SJCRH30 (cell line): ENCODE measurements at places on chromosomes 11 and 22. TPM values are rescaled to one million over a fixed set of nuclear protein-coding genes. Genes with fewer than 3 reads are reported as not detected.

DNA sequence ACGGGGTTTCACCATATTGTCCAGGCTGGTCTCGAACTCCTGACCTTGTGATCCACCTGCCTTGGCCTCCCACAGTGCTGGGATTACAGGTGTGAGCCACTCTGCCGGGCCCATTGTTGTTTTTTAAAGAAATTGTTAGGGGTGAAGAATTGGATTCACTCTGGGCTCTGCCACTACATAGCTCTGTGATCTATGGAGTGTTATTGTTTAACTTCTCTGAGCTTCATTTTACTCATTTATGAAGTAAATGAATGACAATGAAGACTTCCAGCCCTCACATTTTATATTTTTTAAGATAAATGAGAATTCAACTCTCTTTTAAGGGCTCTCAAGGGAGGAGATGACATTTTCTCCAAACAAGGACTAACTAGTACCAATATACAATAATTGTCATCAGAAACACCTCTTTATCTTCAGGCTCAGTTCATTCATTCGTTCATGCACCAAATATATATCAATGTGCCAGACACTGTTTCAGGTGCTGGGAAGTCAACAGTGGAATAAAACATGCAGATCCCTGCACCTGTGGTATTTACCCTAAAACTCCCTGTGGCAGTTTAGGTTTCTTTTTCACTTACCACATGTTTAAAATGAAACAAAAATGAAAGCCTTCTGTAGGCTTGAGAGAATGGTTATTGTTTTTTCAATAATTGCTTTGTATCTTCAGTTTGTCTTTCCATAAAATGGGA, 23.5 kb upstream of the GRAMD1B start:
- DNase-seq: no peak

DNA sequence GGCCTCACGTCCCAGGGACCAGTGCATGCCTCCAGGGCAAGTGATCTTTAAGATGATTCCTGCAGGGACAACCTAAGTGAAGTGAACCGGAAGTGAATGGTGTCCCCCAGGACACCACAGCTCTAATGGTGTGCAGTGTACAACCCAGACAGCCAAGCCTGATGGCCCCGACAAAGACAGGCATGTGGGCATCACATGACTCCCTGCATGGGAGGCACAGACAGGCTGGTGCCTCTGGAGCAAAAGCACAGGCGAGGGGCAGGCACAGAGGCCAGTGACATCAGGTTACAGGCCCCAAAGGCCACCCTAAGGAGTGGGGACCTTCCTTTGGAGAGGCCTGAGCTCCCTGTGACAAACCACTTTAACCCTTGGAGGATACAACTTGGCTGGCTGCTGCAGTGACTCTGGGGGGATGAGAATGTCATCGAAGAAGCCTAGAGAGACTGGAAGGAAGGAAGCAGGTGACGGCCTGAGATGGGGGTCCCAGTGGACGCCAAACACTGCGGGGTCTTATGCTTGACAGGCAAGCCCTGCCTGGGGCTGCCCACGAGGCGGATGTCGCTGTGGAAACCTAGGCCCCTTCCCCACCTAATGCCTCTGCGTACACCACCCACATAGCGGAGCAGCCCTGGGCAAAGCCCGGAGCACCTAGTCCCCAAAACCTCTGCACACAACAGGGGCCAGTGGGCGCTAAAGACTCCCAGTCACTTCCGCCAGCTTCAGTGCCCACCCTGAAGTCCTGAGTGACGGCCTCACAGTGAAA, 12.4 kb downstream of the POLR3H start:
- no peak for DNase-seq

- DNase-seq: no peak
Measured at GRCh38 chr22:28247667-28248363, 328.8 kb upstream of the PITPNB start.

DNA sequence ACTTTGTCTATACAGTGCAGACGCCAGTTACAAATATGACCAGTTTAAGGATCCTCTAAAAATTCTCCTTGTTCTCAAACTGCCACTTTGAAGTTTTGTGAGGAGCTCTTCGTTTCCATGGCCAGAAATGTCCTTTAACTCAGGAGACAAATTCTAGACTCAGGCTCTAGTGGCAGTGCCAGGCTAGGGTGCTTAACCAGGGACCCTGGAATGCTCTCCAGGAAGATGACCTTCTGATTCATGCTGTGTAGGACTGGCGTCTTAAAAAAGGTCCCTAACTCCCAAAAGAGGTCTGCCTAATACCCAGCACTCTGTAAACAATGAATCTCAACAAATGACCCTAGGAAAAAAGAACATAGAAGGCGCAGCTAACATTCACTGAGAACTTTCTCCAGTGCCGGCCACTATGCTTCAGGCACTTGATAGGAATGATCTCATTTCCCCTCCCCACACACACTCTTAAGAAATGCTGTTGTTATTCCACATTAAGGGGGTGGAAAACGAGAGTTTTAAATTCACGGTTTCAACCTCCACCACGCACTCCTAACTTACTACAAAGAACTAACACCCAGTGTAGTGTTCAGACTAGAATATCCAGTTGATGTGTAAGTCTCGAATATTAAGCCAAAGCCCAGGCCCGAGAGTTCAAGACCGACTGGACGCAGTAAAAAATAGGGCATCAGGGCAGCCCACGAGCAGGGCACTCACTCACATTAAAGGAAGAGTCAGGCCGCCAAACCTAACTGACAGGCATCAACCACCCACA, 747 bp downstream of the NXF1 start:
- DNase-seq: peak; percentile 33

DNA sequence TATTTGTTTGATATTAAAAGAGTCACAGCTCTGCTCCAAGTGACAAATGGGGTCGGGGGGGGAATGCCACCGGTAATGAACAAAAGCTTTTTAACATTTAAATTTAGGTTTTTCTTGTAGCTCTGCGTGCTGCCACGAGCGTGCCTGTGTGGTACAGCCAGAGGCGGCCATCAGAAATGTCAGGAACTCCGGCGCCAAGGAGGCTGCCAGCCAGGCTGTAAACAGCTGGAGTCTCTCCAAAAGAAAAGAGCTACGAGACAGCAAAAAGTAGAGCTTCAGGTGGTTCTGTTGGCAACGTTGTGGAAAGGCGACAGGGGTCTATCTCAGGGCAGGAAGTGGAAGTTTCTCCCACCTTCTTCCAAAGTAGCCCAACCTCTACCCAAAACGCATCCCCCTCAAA, 532.8 kb downstream of the OPCML start:
- no peak for DNase-seq

The B3GAT1 gene
- total RNA-seq: not detected in 2 replicates

The CCDC87 gene
- total RNA-seq: 0.23 and 0.43 TPM in 2 replicates

The OR52A1 gene
- not detected in 2 replicates for total RNA-seq

The GLYATL2 gene
- total RNA-seq: not detected in 2 replicates

The NXPE4 gene
- not detected in 2 replicates for total RNA-seq

The MYBPC3 gene
- not detected in 2 replicates for total RNA-seq

The MRGPRX4 gene
- total RNA-seq: not detected in 2 replicates
